ENCODE measurements at places on chromosomes 3 and 15.

DNA sequence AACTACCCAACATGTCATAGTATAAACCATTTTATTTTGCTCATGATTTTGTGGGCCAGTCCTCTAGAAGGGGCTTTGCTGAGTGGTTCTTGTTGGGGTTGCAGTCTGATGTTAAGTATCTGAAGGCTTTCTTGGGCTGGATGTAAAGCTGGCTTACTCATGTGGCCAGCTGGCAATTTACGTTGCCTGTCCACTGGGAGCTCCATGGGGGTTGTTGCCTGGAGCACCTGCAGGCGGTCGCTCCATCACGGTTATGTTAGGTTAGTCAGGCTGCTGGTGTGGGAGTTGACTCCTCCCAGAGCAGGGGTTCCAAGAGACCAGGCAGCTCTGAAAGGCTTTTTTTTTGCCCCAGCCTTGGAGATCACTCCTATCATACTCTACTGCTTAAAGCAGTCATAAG lies 98.1 kb downstream of the NR1D2 start:
- no peak for DNase-seq

GRCh38 chr15:31308185-31308639 lies 18.4 kb upstream of the KLF13 start:
- DNase-seq = no peak

DNA sequence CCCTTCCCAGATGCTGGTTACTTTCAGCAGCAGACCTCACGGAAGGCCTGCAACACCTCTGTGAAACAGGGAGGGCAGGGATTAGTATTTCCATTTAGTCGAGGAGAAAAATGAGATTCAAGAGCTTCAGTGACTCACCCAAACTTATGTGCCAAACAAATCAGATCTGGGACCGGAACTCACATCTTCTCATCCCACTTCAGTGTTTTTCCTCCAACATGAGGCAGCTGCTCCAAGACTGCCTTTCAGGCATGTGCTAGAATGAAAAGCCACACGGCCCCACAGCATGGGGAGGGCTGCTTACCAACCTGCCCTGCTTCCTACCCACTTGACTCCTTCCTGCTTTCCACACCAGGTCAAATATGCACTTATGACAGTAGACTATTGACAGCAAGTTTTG lies 129.4 kb upstream of the SLC24A5 start:
- DNase-seq = no peak

DNA sequence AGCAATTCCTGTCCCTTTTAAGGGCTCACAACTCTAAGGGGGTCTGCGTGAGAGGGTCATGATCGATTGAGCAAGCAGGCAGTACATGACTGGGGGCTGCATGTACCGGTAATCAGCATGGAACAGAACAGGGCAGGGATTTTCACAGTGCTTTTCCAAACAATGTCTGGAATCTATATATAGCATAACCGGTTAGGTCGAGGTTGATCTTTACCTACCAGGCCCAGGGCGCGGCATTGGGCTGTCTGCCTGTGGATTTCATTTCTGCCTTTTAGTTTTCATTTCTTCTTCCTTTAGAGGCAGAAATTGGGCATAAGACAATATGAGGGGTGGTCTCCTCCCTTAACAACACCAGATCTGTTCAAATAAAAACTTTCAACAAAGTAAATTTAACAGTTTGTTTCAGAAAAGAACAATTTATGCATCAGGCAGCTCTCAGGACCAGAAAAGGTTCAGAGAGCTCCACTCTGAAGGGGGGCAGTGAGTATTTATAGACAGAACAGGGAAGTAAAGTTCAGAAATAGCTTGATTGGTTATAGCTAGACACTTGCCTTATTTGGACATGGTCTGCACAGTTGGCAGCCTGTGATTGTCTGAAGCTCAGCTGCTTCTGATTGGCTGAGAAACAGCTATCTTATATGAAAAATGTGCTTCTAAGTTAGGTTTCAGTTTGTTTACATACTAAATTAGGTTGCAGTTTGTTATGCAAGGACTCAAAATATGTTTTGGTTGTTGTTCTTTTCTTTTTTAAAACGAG lies 17.2 kb upstream of the B4GALT4 start:
- DNase-seq = no peak

DNA sequence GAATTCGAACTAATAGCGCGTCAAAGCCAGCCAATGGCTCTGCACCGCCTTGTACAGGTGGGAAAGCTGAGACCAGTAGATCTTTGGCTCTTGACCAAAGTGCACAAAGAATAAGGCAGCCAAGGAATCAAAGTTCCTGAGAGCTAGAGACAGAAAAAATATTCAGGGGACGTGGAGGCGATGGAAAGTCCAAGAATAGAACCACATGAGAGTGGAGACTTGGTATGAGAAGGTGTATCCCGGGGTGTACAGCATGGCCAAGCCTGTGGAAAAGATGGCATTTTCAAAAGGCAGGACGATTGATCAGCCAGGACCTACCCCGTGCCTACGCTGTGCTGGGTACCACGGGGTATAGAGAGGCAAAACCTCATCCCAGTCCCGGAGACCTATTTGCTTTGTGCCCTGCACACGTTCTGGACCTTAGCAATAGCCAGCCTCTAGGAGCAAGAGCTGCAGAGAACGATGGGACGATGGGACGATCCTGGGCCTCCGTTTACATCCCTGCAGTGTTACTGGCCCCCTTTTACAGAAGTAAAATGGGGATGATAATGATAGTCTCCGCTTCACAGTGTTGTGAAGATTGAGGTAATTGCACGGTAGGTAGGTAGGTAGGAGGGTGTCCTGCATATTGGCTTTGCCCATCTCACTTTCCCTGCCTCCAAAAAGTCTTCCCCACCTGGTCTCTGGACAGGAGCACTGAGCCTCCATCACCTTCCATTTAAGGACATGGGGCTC lies 583 bp upstream of the RBSN start:
- DNase-seq = no peak

DNA sequence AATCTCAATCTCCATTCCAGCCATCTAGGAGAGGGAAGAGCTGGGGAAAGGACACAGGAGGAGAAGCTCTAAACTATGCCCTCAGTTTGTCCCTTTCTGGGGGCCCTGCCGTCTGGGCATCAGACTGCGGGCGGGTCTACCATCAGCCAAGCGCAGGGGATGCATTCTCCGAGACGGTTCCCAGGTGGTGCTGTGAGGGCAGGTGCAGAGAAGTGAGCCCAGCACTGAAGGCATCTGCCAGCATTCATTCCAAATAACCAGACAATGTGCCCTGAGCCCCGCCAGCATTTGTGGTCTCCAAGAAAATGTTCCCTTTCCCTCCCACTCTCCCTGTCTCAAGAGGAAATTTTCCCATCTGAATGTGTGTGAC lies 265.7 kb downstream of the XXYLT1 start:
- DNase-seq = no peak

- no peak for DNase-seq
Observed at GRCh38 chr3:88059380-88060170, 520 bp downstream of the ZNF654 start.

DNA sequence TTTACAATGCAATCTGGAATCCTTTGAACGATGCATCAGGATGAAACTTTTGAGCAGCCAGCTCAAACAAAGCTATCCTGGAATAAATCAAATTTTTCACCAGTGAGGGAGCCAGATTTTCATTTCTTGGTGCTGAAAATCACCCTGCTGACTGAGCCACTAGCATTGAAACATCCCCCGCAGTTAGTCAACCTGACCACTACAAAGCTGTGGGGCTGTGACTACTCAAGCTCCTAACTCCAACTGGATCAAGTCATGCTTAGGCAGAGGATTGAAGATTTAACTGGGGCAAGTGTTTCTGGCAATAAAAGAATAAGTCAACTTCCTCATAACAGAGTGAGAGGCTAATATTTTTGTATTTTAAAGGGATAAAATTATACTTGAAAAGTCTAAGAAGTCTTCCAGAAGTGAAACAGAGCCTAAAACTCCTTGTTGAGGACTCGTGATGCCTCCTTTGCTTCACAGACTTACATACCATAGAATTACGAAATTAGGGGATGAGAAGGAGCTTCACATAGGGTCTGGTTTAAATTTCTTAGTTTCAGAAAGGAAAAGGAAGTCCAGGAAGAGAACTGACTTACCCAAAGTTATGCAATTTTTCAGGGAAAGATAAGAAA lies 177.8 kb downstream of the SERPINI1 start:
- no peak for DNase-seq

DNA sequence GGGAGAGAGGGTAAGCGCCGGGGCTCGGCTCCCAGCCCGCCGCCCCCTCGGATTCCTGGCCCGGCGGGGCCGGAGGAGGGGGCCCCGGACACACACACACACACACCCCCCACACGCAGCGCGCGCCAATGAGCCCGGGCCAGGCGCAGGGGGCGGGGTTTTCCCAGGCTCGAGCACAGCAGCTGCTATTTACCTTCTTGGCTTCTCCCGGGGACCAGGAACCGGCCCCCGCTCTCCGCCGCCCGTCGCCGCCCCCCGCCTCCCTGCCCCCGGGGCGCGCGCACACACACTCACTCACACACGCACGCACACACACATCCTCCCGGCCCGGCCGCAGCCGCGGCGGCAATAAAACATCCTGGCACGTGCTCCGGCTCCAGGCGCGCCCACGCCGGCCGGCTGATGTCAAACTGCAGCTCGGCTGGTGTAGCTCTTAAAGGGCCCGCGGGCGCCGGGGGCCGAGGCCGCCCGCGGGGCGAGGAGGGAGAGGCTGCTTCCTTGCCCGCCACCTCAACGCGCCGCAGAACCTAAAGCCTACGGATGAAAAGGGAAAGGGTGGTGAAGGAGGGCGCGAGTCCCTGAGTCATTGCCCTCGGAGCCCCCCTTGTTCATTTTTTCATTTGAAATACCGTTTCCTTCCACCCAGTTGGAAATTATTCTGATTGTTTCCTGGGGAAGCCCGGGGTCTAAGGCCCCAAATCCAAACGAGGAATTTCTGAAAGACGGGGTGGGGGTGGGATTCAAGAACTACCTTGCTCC lies 1.0 kb upstream of the HES1 start:
- DNase-seq = peak; percentile 81

DNA sequence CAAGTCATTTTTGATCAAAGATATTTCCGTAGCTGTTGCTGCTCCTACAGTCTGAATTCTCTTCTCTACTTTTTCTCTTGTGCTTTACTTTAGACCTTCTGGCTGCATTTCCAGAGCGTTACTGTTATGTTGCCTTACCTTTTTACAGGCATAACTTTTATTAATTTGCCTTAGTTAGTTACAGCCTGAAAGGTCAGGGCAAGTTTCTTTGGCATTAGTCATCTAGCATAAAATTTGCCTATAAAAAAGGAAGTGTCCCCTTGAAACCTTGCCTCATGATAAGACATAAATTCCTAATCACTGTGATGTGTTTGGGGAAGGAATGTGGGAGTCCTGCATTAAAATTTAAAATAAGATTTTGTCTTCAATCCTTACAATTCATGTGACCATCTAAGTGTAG lies 618.5 kb downstream of the NR2F2 start:
- no peak for DNase-seq

DNA sequence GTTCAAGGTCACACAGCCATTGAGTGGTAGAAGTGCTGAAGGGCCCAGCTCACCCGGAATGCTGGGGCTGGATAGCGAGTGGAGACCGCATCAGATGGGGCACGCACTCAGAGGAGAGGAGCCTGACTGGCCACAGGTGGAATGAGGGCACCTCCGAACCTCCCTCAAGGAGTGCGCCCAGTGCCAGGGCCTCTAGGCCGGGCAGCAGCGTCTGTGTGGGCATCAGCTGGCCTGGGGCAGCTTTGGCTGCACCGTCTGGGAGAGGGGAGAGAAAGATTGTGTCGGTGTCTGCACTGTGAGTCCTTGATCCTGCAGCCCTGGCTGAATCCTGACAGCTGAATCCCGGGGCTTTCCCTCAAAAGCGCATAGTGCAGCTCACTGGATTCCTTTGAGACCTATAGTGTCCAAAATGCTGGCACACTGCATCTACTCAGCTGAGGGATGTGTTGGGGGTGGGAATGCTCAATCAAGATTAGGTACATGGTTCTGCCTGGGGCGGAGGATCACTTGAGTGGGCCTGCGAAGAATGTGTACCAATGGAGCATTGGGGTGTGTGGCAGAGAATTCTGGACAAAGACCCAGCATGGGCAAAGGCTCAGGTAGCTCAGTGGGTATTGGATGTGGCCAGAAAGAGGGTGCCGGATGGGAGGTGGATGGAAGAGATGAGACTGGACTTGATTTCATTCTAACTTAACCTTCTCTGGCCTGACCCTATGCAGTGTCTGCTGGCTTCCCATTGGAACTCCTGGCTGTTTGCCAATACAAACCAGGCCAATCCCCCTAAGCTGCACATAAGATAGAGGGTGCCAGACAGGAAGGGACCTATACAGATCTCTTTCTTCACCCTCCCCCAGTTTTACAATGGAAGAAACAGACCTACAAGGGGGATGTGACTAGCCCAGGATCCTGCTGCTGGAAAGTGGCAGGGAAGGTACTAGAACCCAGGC lies 950 bp downstream of the ANKDD1A start:
- DNase-seq = no peak

GRCh38 chr3:186605078-186605477 lies 7.8 kb upstream of the AHSG start:
- DNase-seq = no peak

- DNase-seq = no peak
Observed at GRCh38 chr3:150521463-150521862, 24.8 kb downstream of the SERP1 start.

- DNase-seq = peak; percentile 8
Observed at GRCh38 chr15:47987908-47988532, 132.8 kb upstream of the SLC24A5 start.

DNA sequence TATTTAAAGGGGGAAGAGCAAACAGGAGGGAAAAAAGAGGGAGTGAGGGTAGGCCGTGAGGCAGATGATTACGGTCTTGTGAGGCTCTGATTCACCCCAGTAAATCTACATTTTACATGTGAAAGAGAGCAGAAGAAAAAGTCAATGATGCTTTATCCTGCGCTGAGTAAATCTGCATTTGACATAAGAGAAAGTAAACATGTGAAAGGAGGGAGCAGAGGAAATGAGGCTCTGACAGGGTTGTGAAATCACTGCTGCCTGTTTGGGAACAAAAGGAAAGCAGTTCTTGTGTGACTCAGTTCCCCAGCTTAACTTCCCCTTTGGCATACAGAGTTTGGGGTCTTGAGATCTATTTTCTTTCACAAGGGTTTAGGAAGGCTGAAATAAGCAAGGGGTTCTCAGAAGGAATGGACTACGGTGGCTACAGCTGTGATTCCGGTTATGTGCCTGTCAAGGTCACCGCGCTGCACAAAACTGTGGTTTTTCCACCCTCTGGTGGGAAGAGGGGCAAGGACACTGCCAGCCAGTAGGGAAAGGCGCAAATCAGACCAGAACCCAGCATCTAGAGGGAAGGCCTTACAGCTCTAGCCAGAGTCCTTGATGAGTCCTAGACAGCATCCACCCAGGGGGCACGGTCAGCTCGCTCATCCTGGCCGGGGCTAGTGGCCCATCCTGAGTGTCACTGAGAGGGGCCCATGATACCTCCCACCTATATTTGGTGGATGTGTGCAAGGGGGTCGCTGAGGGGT lies 18.9 kb upstream of the HCN4 start:
- no peak for DNase-seq

- DNase-seq = no peak
Observed at GRCh38 chr3:40951636-40952035, 247.7 kb upstream of the CTNNB1 start.
